ENCODE measurements at places on chromosomes 3 and 15. TPM values are rescaled to one million over a fixed set of nuclear protein-coding genes. Genes with fewer than 3 reads are reported as not detected.

The TLR9 gene
- total RNA-seq, result not detected

The TM4SF1 gene
- total RNA-seq, result 1,890 TPM

The SYNM gene
- total RNA-seq, result 86.0 TPM

The DNAH12 gene
- under 0.01 TPM for total RNA-seq

The MCF2L2 gene
- total RNA-seq, result 0.09 TPM

The DLL4 gene
- total RNA-seq, result 99.3 TPM

The PPP2R3A gene
- 4.4 TPM for total RNA-seq

The CPB1 gene
- total RNA-seq, result not detected

The MEIS2 gene
- total RNA-seq, result 12.2 TPM

The INAFM2 gene
- 17.6 TPM for total RNA-seq

The RAB6B gene
- total RNA-seq, result 1.0 TPM

The IL16 gene
- 3.3 TPM for total RNA-seq

The HRG gene
- total RNA-seq, result not detected

The SYNPR gene
- total RNA-seq, result not detected

The SH2D7 gene
- not detected for total RNA-seq

The EIF2A gene
- total RNA-seq, result 164 TPM

The P2RY13 gene
- not detected for total RNA-seq

The SAXO2 gene
- 1.3 TPM for total RNA-seq

The SLC2A2 gene
- not detected for total RNA-seq

The AKAP13 gene
- 94.2 TPM for total RNA-seq

The LMAN1L gene
- total RNA-seq, result not detected

The RNF7 gene
- total RNA-seq, result 34.9 TPM

The SLC27A2 gene
- total RNA-seq, result 1.3 TPM

The ZDHHC3 gene
- total RNA-seq, result 74.7 TPM

The GOLGA6L7 gene
- total RNA-seq, result not detected

The MKRN2OS gene
- not detected for total RNA-seq

The SEMA3F gene
- total RNA-seq, result 14.2 TPM

The ABHD14A gene
- total RNA-seq, result 4.4 TPM

The CLEC3B gene
- total RNA-seq, result 0.65 TPM

The PCOLCE2 gene
- total RNA-seq, result 0.22 TPM

The MAP1A gene
- total RNA-seq, result 0.17 TPM

The MOBP gene
- not detected for total RNA-seq
